ENCODE measurements at places on chromosomes 5 and 9.

- DNase-seq = no peak
Measured at GRCh38 chr5:25858019-25858418, 1180.4 kb downstream of the CDH9 start.

GRCh38 chr9:34590381-34591247, 1.1 kb upstream of the CNTFR start:
- DNase-seq = no peak

GRCh38 chr5:158758675-158759074, 341.0 kb downstream of the EBF1 start:
- no peak for DNase-seq

DNA sequence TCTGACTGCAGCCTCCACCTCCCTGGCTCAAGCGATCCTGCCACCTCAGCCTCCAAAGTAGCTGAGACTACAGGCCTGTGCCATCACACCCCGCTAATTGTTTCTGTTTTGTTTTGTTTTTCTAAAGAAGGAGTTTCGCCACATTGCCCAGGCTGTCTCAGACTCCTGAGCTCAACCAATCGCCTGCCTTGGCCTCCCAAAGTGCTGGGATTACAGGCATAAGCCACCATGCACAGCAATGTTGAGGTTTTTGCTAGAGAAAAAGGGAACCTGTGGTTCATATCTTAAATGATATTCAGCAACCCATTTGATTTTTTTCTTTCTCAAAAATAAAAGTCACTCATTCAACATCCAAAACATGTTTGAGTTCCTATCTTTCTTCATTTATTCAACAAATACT, 20.4 kb upstream of the DELE1 start:
- no peak for DNase-seq

DNA sequence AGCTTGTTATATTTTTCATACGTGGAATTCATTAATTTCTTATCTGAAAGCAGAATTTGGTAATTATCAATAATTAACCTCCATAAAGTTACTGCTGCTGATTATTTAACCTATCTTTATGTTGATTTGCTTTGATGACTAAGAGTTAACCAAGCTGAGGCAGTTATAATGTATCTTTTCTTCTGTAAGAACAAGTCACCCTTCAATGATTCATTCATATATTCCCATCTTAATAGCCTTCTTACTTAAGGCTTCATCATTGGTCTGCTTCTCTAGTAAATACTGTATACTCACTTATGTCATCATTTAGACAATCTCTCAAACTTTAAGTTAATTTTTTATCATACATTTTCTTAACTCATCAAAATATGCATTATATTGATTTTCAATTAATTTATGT, 592.2 kb downstream of the ANXA1 start:
- no peak for DNase-seq

DNA sequence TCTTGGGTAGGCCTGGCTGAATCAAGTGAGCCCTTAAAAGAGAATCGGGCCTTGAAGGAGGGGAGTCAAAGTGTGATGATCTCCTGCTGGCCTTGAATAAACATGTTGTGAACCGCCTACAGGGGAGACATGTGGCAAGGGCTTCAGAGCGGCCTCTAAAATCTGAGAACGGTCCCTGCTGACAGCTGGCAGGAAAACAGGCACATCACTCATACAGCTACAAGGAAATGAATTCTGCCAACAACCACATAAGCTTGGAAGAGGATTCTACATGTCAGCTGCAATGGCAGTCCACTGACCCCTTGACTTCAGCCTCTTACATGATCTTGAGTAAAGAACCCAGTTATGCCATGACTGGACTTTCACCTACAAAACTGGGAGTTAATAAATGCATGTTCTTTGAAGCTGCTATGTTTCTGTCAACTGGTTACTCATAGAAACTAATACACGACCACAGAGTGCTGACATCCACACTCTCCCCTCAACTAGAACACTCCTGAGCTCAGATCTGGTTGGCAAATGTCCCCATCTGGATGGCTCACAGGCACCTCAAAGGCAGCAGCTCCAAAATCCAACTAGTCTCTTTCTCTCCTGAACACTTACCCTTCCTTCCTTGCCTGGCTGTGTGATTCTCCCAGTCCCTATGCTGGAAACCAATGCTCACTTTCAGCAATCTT, 333.1 kb downstream of the ASTN2 start:
- DNase-seq = no peak

DNA sequence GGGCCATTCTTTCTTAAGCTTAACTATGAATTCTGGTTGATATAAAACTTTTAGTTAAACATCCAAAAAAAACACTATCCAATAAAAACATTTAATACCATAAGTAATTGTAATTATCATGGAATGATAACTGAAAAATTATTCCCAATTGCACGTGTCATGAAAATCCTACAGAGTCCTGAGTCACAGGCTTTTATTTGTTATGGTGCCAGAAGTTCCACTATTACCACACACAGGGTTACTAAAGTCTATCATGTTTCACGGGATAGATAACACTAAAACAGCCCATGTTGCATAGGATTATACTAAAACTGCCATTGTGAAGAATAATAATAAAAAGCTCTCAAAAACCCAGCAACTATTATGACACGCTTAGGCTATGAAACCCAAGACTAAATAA, 1381.8 kb downstream of the EFNA5 start:
- no peak for DNase-seq

GRCh38 chr5:112529525-112529924, 110.4 kb upstream of the EPB41L4A start:
- no peak for DNase-seq

DNA sequence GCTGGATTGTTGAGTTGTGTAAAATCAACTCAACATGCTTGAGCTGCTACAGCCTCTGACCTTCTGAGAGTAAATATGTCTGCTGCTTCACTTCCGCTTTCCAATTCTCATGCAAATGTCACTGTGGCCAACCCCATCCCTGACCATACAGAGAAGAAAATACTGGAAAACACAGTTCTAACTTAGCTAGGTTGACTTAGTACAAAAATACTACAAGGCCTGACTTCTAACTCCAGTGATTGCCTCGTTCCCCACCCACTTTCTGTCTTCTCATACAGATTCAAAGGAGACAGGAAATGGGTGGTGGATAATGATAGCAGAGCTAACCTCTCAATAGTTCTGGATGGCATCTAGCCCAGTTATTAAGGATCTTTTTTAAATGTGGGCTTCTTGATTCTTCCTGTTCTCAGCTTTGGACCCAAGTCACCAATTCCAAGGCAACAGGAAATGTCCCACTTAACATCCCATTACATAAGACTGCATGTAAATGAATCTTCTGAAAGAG, 226.6 kb upstream of the SLC24A2 start:
- DNase-seq = no peak

GRCh38 chr5:159917994-159918393, 1.7 kb downstream of the ADRA1B start:
- DNase-seq = no peak

GRCh38 chr5:176420972-176421544, 4.7 kb upstream of the CLTB start:
- DNase-seq = no peak

DNA sequence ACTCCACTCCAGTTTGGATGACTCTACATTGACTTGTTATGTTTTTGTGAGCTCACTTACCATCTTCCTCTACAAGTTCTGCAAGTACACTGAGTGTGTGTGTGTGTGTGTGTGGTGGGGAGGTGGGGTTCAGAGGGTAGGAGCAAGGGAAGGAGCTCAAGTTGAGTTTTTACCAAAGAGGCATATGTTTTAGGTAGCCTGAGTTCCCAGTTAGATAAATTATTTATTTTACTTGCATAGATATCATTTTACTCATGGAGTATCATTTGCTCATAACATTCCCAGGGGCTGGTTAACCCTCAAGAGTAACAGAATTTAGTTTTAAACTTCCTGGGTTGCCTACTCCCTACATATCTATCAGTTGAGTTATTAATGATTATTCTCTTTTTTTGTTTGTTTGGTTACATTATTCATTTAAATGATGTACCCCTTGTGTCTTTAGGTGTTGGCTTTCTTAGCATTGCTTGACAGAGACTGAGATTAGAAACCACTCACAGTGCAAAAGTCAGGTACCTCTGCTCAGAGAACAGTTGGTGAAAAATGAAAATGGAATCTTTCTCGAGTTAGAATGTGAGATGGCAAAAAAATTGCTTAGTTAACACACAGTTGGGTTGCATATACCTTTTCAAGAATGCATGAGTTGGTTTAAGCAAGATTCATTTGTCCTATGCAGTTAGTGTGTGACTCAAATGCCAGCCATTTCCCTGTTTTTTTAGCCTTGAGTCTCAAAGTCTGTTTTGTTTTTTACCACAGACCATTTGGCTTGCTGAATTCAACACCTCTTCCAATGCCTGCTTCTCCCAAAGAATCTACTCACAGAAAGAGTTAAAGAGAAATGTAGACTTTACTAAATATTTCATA, 29.2 kb downstream of the TNFSF8 start:
- DNase-seq = no peak

- no peak for DNase-seq
Measured at GRCh38 chr9:118091226-118091625, 387.0 kb downstream of the TLR4 start.

- DNase-seq = no peak
Measured at GRCh38 chr5:7242118-7242710, 153.7 kb upstream of the ADCY2 start.

- no peak for DNase-seq
Measured at GRCh38 chr5:108148715-108149139, 233.2 kb downstream of the FBXL17 start.

- DNase-seq = no peak
Measured at GRCh38 chr9:92266486-92266885, 27.0 kb downstream of the IARS1 start.

GRCh38 chr9:84271531-84271900, 69.0 kb downstream of the SLC28A3 start:
- DNase-seq = peak; percentile 78

GRCh38 chr5:150510460-150511263, 2.7 kb downstream of the NDST1 start:
- DNase-seq = no peak

DNA sequence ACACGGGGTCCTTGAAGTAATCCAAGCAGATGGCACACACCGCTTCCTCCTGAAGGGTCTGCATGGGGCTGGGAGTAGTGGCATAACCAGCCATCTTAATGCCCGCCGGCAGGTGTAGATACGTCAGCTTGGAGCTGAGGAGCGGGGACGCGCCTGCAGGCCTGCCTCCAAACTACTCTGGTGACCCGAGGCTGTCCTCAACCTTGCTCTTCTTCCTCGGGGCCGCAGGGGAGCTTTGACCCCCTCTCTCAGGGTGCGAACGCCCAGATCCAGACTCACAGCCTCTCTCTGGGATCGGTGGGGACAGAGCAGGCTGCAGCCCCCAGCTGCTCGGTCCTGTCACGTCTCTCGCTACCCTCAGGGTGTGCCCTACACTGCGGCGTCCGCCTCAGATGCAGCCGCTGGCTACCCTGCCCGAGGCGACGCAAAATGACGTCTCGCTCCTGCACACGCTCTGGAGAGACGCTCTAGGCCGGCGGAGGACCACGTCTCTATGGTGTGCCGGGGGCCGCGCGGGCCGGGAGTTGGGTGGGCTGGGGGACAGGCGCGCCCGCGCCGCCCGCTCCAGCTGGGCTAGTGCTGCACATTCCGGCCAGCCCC, at the start of gene TRIM52:
TRIM52 (minus strand) TSS at position 424 of the 600 bp plus-strand sequence; CDS start at position 94, 330 bp downstream.
- DNase-seq = peak; percentile 74

DNA sequence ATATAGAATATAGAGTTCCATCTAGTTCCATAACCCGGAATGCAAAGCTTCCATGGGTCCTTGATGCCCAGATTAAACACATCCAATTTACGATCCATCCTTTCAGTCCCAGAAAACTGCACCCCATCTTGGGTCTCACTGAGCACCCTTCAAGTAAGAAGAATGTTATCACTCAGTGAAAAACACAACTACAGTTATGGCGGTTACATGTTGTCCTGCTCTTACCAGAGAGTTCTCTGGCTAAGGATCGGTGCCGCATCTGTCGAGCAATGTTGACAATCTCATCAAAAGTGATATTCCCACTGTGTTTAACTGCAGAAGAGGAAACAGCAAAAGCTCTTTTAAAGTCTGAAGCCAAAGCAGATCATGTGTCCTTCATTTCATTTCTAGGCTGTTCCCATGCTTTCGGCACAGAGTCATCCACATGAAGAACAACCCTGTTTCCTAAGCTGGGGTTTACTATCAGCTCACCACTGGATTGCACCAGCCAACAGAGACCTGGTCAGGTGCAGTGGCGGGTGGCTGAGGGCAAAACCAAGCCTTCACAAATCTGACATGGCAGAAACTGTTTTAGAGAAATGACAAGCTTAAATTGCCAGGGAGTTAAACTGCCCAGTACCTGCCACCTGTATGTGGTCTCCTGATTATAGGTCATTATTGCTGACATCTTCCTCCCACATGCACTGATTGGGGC, 2.9 kb downstream of the RPL12 start:
- DNase-seq = no peak
